ENCODE measurements at places on chromosomes 7 and 10. TPM values are rescaled to one million over a fixed set of nuclear protein-coding genes. Genes with fewer than 3 reads are reported as not detected.

- DNase-seq: no peak
Observed at GRCh38 chr10:127468632-127469031, 80.5 kb upstream of the NPS start.

- DNase-seq: peak; percentile 82
Observed at GRCh38 chr7:1883031-1883761, 213.1 kb downstream of the ELFN1 start.

GRCh38 chr7:127536741-127537140 lies 48.7 kb downstream of the GCC1 start:
- no peak for DNase-seq

DNA sequence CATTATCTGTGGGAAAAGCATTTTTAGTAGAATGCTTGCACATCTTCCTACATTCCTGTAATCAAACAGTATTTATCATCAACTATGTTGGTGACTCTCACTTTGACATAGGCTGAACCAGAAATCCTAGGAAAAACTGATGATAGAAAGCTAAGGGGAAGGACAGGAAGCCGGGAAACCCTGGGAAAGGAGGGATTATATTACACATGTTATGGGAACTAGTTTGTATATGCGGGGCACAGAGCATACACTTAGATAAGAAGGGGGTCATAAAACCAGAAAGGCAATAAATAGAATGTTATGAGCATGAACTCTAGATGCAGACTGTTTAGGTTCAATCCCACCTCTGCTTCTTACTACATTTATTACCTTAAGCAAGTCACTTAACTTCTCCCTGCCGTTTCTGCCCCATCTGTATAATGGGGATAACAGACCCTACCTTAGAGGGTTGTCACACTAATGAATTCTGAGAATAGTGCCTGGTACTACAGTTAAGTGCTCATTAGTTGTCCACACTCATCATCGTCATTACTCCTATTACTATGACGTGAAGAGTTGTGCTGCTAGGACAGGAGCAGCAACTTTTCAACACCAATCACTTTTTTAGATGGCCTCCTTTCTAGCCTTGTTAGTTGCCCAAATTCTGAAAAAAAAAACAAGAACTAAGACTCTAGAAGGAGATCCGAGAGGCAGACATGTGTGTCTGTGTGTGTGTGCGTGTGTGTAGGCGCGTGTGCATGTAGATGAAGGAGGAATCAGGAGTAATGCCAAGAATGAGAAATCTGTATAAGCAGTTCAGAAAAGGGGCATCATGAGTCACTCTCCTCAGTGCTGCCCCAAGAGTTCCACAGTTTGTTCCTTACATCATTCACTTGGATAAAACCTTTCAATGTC lies 52.2 kb downstream of the KMT2C start:
- peak; percentile 95 for DNase-seq

DNA sequence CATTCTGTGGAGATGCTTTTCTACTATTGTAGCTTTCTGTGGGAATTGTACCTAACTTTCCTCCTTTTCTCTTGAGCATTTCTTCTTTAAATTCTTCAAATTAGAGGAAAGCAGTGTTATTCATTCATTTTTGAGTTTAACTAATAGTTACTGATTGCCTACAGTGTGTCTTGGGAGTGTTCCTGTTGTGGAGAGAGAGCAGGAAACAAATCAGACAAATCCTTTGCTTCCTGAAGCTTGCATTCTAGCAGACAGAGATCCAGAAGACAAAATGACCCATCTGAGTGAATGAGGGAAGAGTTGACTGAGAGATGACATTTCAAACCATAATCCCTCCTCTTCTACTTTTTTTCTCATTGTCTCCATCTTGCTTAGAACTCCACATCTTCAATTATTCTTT lies 170.4 kb downstream of the SUGCT start:
- no peak for DNase-seq

- no peak for DNase-seq
Observed at GRCh38 chr7:43590862-43591557, 8.1 kb downstream of the STK17A start.

DNA sequence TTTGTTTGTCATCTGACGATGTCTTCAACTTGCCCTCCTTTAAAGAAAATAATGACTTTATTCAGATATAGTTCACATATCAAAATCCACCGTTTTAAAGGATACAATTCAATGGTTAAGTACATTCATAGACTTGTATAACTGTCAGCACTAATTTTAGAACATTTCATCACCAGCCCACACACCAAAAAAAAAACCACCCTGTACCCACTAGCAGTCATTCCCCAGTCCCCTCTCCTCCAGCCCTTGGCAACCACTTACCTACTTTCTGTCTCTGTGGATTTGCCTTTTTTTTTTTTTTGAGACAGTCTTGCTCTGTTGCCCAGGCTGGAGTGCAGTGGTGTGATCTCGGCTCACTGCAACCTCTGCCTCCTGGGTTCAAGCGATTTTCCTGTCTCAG lies 5.3 kb upstream of the HILPDA start:
- DNase-seq: no peak

DNA sequence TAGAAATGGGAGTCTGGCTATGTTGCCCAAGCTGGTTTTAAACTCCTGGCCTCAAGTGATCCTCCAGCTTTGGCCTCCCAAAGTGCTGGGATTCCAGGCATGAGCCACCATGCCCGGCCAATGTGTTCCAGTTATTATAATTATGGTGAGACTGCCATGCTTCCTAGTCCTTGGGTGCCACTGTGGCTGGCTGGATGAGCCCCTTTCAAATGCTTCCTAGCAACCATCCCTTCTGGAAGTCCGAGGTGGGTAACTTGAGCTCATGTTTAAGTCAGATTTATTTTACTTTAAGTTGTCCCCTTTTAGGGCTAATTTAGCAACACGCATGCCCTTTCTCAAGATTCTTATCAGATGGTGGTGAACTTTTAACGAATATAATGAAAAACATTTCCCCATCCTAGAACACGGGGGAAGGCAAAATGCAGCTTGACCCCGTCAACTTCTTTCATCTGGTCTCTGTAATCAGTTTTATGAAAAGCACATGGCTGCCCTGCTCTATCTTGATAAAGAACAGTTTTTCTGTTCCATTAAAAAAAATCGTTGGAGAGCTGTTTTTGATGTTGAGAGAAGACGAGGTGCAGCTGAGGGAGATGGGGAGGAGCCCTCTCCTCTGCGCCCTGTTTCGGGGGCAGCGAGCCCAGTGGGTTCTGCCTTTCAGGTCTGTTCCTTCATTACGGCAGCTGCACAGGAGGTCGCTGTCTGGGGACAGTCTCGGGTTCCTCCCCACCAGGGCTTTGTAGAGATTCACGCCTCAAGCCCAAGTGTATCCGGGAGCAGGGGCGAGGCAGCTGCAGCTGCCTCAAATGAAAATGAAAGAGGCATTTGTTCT lies 61.0 kb upstream of the MKI67 start:
- DNase-seq: no peak

GRCh38 chr10:113961182-113962031 lies 82.3 kb upstream of the ADRB1 start:
- DNase-seq: no peak

DNA sequence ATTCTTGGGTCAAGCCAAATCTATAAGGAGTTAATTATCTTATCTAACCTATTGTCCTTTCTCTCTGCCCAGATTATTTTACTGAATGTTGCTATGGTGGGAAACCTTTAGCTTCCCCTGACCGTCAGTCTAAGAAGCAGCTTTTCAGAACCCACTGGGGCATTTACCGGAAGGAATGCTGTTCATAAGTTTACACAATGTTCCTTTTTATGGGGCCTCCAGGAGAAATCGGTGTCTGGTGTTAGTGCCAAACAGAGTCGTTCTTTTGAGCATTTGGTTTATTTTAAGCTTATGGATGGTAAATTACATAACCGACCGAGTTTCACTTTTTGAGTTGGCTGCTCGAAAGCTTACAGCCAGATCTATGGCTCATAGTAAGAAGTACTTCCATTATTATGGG lies 111.9 kb downstream of the CACNB2 start:
- no peak for DNase-seq

DNA sequence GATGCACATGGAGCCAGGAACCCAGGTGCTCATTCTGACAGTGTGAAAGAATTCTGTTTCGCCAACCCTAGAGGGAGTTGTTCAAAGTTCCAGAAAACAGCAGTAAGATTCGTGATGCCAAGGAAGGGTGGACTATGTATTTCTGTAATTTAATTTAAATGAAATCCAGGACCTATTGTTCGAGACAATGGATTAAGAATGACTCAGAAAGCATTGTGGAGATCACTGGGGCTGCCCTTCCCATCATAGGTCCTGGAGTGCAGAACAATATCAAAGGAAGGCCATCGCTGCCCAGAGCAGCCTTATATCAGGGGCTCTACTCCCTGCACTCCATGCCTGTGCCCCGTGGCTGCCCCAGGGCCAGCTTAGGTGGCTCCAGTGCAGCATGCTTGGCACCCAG lies 32.1 kb upstream of the CALD1 start:
- DNase-seq: no peak

GRCh38 chr10:112848868-112849430 lies 101.1 kb upstream of the TCF7L2 start:
- DNase-seq: no peak

- no peak for DNase-seq
Observed at GRCh38 chr7:73918926-73919693, 58.2 kb downstream of the TMEM270 start.

- DNase-seq: peak; percentile 67
Observed at GRCh38 chr10:84267503-84268126, 22.8 kb downstream of the RGR start.

GRCh38 chr7:2353936-2354185 lies 766 bp upstream of the EIF3B start:
- peak; percentile 86 for DNase-seq

- DNase-seq: peak; percentile 82
Observed at GRCh38 chr10:72564596-72564995, 61.3 kb downstream of the MICU1 start.

GRCh38 chr7:1770331-1770730 lies 100.3 kb downstream of the ELFN1 start:
- DNase-seq: no peak

GRCh38 chr7:72503644-72504043 lies 91.5 kb upstream of the CALN1 start:
- no peak for DNase-seq

- peak; percentile 50 for DNase-seq
Observed at GRCh38 chr7:79377097-79377496, 76.4 kb downstream of the MAGI2 start.

DNA sequence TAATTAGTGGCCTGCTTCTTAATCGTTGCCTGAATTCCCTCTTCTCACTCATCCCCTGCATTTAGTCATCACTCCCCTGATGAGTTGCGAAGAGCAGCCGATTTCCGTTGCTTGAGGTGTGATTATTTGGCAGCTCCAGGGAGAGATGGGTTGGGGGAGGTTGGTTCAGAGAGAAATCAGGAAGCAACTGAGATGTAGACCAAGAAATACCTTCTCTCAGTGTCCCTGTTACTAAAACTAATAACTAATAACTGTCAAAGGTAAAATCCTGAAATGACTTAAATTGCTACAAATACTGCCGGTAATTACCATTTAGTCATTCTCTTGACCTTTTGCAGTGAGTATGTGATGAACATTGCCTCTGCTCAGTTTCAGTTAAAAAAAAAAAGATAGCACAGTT lies 76.9 kb downstream of the ELMO1 start:
- DNase-seq: no peak

- DNase-seq: no peak
Observed at GRCh38 chr7:100975371-100975821, 6.0 kb downstream of the MUC12 start.

GRCh38 chr7:128405471-128406313 lies 4.1 kb downstream of the IMPDH1 start:
- DNase-seq: peak; percentile 8

GRCh38 chr10:1210667-1211066 lies 154.5 kb downstream of the WDR37 start:
- no peak for DNase-seq

GRCh38 chr7:136033413-136034031 lies 56.4 kb upstream of the MTPN start:
- DNase-seq: no peak

DNA sequence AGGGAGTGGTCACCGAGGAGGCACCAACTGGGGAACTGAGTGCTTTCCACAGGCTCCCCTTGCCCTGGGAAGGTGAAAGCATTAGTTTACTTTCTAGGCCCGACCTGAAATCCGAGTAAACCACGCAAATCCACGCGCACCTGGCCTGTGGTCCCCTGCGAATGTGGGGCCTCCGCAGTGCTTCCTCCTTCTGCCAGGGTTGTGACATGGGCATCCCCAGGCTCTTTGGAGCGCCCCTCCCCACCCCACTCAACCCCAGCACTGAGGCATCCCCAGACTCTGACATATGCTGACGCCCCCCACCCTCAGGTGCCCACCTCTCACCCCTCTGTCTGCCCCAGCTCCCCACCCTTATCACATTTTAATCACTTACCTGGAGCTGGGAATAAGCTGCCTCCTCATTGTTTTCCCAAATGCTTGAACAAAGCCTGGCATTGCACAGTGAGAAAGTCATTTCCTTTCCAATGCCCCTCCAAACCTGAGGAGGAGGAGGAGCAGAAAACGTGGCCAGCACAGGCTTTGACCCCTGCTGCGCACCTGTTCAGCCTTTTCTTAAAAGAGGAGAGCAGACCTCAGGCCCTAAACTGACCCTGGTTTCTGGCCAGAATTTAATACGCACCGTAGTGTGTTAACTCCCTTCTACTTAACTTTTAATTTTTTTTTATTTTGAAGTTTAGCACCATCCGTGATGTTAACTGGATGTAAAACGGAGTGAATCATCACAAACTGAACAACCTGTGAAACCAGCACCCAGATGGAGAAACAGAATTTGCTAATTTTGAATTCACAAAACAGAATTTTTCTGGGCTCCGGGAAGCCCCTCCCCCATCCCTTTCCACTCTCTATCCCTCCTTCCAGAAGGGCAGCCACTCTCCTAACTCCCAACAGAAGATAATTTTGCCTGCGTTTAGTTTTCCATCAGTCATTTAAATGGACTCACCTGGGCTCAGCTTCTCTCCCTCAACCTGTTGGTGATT lies 129.4 kb downstream of the WDR11 start:
- DNase-seq: no peak

- no peak for DNase-seq
Observed at GRCh38 chr7:135192914-135193536, 18.3 kb downstream of the WDR91 start.

GRCh38 chr7:40437498-40437897 lies 302.7 kb downstream of the SUGCT start:
- DNase-seq: peak; percentile 95

- DNase-seq: no peak
Observed at GRCh38 chr10:110413903-110414547, 83.7 kb upstream of the DUSP5 start.

- no peak for DNase-seq
Observed at GRCh38 chr10:17851611-17852010, 42.5 kb downstream of the MRC1 start.

- DNase-seq: no peak
Observed at GRCh38 chr10:76939933-76940468, 697.6 kb downstream of the KCNMA1 start.

- no peak for DNase-seq
Observed at GRCh38 chr10:29472301-29473086, 162.3 kb downstream of the SVIL start.

The ZNF804B gene
- not detected for total RNA-seq

The OR2A1 gene
- total RNA-seq: not detected

The FKBP6 gene
- total RNA-seq: not detected

The C7orf57 gene
- not detected for total RNA-seq

The CRTAC1 gene
- not detected for total RNA-seq

The PON1 gene
- not detected for total RNA-seq

The NEUROD6 gene
- not detected for total RNA-seq

The ANKRD1 gene
- 10.8 TPM for total RNA-seq

The GRID1 gene
- not detected for total RNA-seq

All from IMR-90 (cell line).